DMS 273 treated with DMSO at 0.1 percent for 48 hours (cell line): ENCODE measurements at places on chromosomes 7 and 10.

GRCh38 chr7:113320419-113320818 is 202.1 kb upstream of the SMIM30 start:
- no peak for DNase-seq

DNA sequence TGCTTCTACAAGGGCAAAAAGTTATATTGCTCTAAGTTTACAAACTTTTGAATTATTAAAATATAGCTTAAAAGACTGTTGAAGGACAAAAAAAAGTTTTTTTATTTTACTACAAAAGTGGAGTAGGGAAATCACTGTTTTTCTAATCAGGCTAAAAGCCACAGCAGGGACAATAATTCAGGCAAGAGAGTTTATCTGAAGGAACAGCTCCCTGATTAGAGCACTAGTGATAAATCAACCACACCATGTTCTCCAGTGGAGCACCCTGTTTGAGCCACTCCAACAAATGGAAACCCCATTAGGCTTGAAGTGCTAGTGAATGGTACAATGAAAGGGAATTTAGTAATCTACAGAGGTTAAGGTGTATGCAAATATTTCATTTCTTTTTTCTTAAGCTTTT is 357.1 kb downstream of the SEMA3D start:
- no peak for DNase-seq

- DNase-seq: no peak
These were observed 28.1 kb upstream of the SLC29A3 start for GRCh38 chr10:71290806-71291527.

GRCh38 chr10:3867454-3868270 is 82.7 kb upstream of the KLF6 start:
- no peak for DNase-seq

DNA sequence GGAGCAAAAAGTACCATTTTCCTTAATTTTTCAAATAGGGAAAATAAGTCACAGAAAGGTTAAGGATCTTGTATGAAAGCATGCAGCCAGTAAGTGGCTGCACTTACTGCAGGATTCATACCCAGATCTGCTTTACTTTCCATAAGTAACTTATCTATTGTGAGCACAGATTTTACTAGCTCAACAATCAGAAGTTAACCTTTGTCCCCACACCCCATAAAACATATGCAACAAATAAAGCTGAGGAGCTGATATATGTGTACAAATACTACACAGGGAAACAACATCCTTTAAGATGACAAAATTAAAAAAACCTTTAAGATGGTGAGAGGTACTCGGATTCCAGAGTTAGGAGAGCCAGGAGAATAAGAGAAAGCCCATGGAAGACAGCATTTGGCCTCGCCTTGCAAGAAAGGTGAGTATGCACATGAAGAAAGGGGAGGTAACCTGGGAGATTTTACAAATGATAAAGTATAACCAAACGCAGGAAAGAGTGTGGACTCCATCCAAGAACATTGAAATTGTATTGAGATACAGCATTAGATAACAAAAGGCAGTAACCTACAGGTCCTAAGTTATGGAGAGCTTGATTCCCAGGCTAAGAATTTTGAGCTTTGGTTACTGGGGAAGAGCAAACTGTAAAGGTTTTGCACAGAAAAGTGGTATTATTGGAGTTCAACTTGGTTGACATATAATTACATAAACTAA is 87.1 kb downstream of the ITGB8 start:
- no peak for DNase-seq

DNA sequence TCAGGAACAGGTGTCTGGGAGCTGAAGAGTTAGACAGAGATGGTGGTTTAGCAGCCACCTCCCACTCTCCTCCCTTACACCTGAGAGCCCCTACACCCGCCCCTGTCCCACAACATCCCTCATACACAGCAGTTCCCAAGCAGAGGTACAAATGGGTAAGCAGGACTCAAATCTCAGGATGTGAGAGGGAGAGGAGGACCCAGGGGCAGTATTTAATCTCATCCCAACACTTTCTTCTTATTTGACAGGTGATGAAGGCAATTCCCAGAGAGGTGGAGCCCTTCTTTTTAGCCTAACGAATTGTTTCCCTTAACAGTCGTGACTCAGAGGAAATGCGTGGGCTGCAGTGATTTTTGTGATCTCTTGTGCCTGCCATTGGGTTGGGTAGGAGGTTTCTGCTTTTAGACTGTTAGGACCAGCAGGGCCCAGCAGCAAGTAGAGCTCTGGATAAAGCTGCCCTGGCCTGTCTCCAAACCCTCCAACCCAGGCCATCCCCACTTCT is 191.3 kb downstream of the HECW1 start:
- no peak for DNase-seq

- DNase-seq: no peak
These were observed 182.9 kb upstream of the TCF7L2 start for GRCh38 chr10:112767156-112767555.

DNA sequence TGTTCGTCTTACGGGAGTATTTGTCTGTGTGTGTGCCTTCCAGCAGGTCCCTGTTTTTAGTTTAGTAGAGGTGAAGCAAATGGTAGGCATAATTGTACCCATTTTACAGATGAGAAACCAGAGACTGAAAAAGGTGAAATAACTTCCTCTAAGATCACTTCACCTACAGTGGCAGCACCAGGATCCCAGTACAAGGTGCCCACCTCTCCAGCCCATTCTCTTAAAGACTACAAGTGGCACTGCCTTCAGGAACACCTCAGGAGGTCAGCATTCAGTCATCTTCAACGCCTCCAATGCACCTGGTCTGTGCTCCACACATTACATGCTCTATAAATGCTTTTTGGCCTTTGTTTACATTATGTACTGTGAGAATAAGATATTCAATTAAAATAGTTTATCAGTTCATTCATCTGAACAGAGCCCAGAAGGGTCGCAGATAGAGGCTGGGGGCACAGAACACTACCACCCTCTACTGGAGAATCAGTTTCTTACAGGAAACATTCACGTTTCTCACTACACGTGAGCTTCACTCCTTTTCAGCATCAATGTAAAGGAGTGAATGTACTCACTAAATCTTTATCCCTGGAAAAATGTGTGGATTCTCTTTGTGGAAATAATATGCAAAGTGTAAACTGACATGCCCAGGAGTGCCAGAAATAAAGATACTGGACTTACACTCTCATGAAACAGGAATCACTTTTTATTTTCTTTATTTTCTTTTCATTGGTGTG is 45.5 kb upstream of the ABLIM1 start:
- no peak for DNase-seq

DNA sequence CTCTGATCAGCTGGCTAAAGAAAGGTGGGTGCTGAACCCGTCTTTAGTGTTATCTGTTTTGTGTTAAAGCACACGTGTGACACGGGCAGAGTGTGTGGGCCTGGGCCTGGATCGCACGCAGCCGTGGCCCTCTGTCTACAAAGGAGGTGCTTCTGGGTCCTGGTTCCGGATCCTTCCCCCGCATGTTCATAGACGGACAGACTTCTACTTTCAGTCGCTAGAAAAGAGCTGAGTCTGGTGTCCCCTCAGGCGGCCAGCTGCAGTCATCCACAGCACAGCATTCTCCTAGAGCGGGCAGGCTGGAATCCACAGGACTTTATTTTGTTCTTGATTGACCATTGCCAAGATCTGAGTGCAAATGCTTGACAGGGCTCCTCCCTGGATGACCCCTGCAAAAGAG is 134.4 kb downstream of the DLG5 start:
- no peak for DNase-seq

DNA sequence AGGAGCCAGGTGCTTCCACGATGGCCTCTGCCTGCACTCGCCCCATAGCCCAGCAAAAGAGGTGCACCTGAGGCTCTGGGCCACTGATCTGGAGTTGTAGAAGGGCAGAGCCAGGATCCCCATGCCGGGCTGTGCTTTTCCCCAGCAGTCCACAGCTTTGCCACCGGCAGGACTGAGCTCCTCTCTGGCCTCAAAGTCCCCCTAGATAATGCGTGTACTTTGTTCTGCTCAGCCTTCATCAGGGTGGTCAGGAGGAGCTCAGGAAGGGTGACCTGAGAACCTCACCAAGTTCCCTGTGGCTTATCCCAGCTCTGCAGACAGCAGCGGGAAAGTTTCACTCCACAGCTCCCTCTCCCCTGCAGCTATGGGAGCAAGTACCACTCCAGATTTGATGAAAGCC is 27.9 kb upstream of the UNC5B start:
- DNase-seq: no peak

- no peak for DNase-seq
These were observed 252.9 kb upstream of the ZMIZ1 start for GRCh38 chr10:78815702-78816334.

DNA sequence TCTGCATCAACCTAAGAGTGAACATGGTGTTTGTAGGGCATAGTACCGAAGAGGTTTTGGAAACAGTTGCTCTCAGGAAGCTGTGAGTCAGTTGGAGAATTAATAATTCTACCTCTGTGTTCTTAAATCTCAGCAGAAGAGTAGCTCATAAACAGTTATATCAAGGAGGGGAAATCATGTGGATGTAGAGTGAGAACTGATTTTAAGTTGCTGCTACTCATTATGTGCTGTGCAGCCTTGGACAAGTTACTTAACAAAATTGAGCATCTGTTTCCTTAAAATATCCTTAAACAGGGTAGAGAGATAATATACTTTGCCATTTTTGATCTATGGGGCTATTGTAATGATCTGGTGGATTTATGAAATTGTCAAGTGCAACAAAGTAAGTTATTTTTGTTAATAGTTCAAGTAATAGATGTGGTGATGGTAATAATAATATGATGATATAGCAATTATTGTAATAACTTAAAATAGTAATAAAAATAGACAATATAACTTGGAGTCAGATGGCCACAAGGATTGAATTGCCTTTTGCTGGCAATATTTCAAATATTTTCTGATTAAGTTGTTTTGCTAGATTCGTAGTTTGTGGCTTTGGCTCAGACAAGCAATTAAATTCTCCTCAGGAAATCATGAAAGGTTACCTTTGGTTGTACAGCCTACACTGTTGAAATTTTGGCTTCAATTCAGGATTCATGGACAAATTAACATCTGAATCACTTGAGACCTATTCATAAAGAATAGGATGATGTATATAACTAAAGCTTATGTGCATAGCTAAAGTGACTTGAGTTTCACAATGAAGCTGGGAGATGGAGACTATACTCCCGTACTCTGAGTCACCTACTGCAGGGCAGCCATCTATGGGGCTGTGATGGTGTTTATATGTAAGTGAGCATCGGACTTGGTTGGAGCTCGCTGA is 228.5 kb downstream of the CDK14 start:
- DNase-seq: peak; percentile 46

- no peak for DNase-seq
These were observed 263.1 kb downstream of the ACTR3B start for GRCh38 chr7:153022475-153023193.

GRCh38 chr10:20274571-20274970 is 458.3 kb downstream of the PLXDC2 start:
- DNase-seq: no peak

GRCh38 chr10:51743146-51743545 is 43.8 kb upstream of the CSTF2T start:
- DNase-seq: peak; percentile 36

DNA sequence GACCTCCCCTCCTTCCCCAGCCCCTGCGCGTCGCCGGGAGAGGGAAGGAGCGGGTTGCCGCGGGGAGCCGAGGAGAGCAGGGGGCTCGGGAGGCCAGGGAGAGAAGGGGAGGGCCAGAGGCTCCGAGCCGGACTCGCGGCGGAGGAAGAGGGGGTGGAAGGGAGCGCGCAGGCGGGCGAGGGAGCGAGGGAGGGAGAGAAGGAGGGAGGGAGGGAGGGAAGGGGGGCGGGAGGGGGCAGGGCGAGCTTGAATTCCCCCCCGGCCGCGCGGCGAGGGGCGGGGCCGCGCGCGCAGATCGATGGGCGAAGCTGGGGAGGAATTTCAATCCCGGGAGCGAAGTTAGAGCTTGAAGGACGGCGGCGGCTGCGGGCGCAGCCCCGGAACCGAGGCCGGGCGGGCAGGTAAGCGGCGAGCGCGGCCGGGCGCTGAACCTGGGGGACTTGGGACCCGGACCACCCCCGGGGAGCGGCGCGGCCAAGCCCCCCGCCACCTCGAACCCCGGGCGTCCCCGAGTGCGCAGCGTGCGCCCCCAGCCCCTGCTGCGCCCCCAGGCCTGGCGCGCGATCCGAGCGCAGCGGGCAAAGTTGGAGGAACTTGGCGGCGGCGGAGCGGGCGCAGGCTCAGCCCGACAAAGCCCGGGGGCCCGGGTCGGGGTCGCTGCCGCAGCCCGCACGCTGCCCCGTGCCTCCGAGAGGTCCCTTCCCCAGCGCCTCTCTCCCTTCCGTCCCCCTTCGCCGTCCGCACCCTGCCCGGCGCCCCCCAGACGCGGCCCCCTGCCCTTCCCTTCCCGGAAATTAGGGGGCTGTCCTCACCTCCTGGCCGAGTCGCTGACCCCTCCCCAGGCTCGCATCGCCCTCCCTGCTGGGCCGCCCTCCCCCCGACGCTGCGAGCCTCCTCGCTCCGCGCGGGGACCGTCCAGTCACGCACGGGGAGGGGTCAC is at the start of gene ELFN1:
Gene ELFN1 (plus strand): TSS at position 324 of the 940 bp plus-strand sequence. CDS start 74,320 bp downstream, outside the sequence.
- peak; percentile 43 for DNase-seq

DNA sequence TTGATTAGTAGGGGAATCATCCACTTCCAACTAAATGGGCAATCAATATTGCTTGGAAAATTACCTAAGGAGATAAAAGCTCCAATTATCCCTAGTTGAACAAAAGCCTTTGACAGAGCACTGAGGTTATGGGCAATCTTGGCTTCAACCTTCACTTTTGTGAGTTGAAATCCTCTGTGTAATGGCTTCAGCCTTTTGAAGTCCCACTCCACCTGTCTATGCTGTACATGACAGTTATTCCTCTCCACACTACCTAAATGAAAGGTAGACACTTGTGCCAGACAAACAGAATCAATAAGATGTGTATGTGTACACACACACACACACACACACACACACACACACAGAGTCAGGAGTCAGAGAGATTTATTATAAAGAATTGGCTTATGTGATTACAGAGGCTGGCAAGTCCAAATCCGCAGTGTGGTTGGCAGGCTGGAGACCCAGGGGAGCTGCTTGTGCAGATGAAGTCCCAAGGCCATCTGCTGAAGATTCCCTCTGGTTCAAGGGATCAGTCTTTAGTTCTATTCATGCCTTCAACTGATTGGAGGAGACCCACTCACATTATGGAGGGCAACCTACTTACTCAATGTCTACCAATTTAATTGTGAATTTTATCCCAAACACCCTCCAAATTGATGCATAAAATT is 164.8 kb upstream of the CDC14C start:
- no peak for DNase-seq

GRCh38 chr7:78787854-78788253 is 665.6 kb downstream of the MAGI2 start:
- no peak for DNase-seq

- no peak for DNase-seq
These were observed 20.1 kb upstream of the CABCOCO1 start for GRCh38 chr10:61642676-61643075.

DNA sequence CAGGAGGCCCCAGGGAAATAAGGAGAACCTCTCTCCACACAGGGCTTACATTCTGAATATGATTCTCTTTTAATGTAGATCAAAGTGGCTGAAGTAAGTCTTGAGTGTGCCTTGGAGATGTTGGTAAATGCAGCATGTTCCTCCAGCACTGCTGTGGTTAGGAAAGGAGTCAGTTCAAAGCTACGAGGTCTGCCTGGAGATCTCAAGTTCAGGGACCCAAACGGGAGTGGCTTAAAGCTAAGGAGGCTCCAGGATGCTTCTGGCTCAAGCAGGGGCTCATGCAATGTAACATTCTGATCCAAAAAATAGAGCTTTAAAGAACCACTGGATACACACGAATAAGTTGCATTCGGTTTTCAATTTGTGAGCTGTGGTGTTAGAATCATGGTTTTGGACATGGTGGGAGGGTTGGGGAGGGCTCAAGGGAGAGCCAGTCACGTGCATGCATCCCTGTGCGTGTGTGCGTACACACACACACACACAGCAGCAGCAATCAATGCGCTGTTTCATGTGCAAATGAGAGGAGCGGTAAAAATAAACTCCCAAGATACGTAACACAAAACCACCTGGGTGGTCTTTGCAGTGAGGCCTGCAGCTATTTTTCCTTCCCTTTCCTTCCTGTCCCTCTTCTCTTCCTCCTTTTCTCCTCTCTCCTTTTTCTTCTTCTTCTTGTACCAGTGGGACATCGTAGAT is 70.5 kb downstream of the AOAH start:
- DNase-seq: no peak
